Effector CD4-positive, alpha-beta T cell (primary cell): ENCODE measurements at places on chromosomes 11 and 22.

DNA sequence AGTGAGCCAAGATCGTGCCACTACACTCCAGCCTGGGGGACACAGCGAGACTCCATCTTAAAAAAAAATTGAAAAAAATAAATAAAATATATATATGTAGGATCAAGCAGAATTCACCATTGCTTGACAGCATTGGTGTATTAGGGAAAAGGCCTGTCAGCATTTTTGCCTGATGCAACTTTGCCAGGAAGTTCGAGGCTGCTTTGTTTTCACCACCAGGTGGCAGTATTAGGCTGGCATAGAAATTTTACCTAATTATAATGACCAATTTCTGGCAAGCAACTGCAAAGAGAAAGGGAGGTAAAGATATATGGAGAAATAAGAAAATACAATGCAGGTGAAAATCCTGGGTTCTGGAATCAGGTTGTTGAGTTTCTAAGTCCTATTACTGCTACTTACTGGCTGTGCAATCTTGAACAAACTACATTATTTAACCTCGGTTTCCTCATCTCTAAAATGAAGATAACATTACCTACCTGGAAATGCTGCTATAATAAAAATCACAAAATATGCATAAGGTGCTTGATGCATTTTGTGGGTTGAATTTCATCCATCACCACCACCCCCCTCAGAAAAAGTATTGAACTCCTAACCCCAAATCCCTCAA is 24.7 kb downstream of the LAYN start:
- peak; percentile 50 for DNase-seq

DNA sequence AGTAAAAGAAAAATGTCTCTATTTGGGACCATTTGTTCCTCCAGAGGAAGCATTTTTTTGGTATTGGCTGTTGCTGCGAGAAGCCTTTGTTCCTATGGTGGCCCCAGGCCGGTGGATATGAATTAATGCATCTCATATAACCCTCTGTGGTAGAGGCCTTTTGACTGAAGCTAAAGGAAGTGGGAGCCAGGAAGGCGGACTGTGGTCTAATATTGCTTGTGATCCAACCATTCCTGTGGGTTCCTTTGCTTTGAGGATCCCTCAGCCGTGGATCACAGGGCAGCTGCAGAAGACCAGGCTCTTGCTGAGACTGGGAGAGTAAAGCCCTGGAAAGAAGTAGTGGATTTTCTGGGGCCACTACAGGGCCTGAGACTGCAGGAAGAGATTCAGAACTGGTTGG is 68.3 kb upstream of the NAV2 start:
- DNase-seq: no peak

DNA sequence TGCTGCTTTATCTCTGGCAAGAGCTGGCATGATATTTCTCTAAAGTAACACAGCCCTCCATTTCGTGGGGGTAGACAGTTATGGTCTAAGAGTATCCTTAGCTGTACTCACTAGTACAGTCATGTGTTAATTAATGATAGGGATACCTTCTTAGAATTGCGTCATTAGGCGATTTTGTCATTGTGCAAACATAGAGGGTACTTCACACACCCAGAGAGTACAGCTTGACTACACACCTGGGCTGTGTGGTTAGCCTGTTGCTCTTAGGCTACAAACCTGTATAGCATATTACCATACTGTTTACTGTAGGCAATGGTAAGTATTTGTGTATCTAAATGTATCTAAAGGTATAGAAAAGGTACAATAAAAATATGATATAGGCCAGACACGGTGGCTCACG is 17.0 kb downstream of the XRCC6 start:
- DNase-seq: no peak

DNA sequence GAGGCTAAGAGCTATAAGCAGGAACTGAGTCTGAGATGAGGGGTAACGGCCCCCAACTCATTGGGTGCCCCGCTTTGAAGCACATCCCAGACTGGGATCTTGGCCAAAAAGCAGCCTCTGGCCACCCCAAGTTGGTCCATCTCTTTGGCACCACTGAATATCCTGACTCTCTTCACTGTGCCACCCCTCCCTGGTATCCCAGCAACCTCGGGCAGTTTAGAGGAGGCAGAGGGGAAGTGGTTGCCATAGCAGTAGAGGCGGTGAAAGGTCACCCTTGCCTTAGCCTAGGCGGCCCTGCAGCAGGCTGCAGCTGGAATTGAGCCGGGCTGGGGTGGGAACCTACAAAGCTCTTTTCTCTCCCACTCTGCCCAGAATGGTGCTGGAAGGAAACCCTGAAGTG is 1.1 kb downstream of the PELI3 start:
- no peak for DNase-seq

- DNase-seq: no peak
These were observed 11.6 kb downstream of the RIBC2 start for GRCh38 chr22:45425101-45425500.

DNA sequence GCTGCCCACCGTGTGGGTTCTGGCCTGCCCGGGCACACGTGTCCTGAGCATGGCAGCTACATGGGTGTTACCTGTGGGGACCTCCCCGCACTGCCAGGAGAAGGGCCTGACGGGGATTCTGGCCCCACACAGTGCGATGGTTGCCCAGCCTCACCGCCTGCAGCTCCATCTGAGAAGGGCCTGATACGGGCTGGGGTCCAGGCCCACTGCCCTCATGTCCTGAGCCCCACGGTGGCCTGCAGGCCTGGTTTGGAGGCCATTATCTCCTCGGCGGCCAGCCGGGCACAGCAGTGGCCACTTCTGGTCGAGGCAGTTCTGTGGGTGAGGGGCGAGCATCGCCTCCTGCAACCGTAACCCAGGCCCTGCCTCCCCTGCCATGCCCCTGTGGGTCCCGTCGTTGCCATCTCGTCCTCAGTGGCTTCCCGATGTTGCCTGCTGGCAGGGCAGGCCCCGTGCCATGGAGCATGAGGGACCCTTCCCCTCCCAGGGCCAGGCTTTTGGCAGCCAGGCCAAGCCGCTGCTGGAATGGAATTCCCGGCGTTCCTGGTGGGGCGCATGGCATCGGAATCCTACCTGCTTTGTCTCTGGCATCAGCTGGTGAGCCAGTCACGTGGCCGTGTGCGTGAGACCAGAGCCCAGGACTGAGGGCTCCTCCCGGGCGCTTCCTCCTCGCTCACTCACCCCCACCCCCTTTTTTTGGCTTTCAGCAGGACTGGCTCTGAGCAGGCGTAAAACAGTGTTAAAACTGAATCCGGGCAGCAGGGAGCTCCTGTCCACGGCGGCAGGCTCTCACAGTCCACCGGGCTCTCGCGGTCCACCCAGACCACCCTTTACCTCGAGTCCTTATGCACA is 71.9 kb upstream of the PPARA start:
- no peak for DNase-seq

GRCh38 chr11:2759228-2760195 is 59.7 kb upstream of the KCNQ1OT1 start:
- DNase-seq: peak; percentile 1

DNA sequence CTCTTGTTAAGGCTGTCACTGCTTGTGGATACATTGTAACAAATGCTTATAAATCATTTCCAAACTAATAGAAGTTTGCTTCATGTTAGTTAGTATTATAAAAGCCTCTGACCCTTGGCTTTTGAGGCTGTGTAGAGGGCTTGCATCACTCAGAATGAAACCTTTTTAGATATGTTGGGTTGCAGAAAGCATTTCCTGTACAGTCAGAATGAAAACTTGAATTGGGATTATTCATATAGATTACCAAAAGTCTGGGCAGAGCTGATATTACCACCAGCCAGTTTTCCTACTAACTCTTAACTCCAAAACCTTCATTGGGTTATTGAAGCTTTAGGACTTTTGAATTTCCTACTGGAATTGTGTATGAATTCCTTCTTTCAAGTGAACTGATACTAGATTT is 12.0 kb downstream of the KMT2A start:
- DNase-seq: no peak

DNA sequence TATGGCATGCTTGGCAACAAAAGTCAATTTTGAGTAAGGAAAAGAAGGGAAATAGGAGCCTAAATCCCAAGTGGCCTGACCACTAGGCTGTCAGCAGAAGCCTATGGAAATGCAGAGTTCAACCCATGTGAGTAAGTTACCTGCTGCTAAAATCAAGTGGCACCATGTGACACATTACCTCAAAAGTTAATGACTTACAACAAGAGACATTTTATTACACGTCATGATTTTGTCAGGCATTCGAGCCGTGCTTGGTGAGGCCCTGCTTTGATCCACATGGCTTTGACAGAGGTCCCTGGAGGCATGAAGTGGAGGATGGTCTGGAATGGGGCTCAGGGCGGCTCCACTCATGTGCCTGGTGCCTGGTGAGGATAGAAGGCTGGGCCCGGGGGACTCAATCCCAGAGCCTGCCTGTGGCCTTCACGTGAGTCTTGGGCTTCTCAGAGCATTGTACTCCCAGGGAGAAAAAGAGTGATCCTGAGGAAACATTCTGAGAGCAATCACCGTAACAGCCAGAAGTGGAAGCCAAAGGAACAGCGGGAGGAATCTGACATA is 339.1 kb upstream of the B3GAT1 start:
- no peak for DNase-seq

- no peak for DNase-seq
These were observed 187.5 kb downstream of the SWAP70 start for GRCh38 chr11:9851366-9851765.

- DNase-seq: no peak
These were observed 61.2 kb downstream of the CLPB start for GRCh38 chr11:72373163-72373562.

DNA sequence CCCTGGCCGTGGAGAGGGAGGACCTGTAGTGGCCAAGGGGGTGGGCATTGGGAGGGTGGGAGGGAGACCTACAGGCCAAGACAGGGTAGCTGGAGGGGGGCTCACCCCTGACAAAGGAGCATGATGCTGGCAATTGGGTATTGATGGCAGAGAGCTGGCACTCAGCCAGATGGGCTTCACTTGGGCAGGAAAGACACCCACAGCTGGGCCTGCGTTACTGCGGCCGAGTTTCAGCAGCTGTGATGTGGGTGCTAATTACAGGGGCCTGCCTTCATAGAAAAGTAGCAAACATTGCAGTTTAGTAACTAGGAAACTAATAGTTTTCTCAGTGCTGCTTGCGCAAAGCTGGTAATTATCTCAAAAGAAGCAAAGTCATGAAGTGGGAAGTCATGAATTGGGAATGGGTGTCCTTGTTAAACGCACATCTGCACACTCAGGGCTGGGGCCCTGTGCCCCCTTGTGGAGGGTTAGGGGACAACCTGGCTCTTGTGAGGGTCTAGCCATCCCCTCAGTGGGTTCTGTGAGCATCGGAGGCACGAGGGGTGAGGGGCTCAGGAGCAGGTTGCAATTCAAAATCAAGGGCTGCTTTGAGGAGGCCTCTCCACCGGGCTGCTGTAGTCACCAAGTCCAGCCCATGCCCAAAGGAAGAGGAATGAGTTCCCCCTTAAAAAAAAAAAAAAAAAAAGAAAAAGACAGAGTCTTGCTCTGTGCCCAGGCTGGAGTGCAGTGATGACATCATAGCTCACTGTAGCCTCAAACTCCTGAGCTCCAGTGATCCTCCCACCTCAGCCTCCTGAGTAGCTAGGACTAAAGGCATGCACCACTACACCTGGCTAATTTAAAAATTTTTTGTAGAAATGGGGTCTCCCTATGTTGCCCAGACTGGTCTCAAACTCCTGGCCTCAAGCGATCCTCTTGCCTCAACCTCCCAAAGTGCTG is 24.4 kb upstream of the TXNRD2 start:
- DNase-seq: no peak

- no peak for DNase-seq
These were observed 5.5 kb upstream of the TMPRSS6 start for GRCh38 chr22:37115032-37115431.

DNA sequence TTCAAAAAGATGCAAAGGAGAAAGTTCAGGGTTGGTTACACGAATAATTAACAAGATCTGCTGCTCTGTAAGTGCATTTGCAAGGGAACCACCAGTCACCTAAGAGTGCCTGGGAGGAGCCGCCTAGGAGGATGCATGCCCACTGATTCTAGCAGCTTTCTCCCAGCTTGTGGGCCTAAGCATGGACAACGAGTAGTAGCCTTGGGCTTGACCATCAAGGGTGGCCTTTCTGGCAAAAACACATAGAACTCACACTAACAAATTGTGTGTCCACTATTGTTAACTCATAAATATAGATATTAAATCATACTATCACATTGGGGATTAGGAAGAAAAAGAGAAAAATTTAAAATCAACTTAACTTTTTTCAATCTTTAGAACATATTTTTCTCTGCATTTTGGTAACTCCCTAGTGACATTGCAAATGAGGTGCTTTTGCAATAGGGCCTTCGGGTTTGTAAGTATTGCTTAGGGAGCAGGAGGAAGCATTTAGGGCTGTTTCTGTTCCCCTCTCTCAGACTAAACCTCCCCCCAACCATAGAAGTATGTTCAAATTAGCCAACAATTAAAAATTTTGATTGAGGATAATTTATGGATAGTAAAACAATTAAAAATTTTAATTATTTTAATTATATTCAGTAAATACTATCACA is 57.3 kb upstream of the CEP295 start:
- DNase-seq: no peak

- DNase-seq: no peak
These were observed 19.5 kb downstream of the CBX7 start for GRCh38 chr22:39132871-39133524.

- no peak for DNase-seq
These were observed 134.1 kb downstream of the BBOX1 start for GRCh38 chr11:27174672-27175210.

DNA sequence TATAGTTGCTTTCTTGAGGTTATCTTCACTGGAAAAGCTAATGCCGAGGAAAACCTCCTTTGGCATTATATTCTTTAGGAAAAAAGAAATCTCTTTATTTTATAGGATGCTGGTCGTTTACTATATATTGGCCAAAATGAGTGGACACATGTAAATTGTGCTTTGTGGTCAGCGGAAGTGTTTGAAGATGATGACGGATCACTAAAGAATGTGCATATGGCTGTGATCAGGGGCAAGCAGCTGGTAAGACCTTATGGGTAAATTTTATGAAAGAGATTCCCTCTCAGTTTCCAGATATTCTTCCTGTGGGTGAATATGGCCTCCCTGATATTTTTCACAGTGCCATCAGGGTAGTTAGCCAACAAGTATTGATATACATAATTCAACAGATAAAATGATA is 29.4 kb upstream of the TTC36 start:
- no peak for DNase-seq

- no peak for DNase-seq
These were observed 66.7 kb downstream of the PACS1 start for GRCh38 chr11:66136752-66137123.

DNA sequence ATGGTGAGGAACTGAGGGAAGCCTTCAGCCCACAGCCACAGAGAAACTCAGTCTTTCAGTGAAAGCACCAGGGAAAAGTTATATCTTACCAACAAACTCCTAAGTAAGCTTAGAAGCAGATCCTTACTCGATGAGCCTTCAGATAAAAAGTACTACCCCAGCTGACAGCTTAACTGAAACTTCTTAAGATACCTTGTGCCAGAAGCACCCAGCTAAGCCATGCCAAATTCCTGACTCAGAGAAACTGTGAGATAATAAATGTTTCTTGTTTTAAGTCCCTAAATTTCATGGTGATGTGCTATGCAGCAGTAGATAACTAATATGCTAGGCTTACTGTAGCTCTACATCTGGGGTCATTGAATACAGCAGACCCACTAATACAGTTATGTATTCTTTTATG is 2025.0 kb downstream of the LRRC4C start:
- no peak for DNase-seq
